ENCODE measurements at places on chromosomes 1 and 21. TPM values are rescaled to one million over a fixed set of nuclear protein-coding genes. Genes with fewer than 3 reads are reported as not detected.

GPR3 gene
- total RNA-seq, result 0.51 TPM

DNA sequence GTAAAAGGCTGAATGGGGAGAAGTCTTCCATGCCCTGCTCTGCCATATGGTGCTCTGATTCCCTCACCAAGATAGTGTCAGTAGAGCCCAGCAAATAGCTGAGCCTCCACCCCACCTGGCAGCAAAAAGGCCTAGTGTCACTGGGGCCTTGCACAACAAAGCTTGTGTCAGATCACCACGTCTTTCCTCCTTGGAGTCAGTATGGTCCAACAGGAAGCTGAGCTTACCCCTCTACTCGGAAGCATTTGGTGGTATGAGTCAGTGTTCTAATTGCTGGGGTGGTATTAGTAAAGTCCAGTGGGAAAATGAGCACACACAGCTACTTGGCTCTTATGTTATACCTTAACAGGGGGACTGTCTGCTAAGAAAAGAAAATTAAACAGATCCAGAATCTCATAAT lies 18.7 kb upstream of the RRP15 start:
- no peak for DNase-seq

GRCh38 chr1:57232500-57232899 lies 191.4 kb downstream of the DAB1 start:
- DNase-seq, result no peak

GRCh38 chr1:76105372-76105771 lies 30.8 kb downstream of the ST6GALNAC3 start:
- DNase-seq, result no peak

GRCh38 chr1:50080904-50081586 lies 27.7 kb upstream of the ELAVL4 start:
- DNase-seq, result no peak

DNA sequence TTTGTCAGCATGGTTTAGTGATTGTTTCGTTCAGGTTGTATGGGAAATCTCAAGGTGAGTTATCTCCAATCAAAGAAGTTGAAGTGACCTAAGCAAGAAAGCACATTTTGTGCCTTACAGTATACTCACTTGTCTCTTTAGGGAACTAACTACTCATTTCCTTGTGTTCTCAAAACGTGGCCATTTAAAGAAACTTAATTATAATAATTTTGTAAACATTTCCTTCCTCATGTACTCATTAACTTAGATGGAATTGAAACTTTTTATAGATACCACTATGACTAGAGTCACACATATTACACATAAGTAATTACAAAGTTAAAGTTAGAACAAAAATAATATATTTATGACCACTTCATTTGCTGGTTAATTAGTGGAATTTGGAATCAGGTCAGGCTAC lies 552.6 kb downstream of the MRPL39 start:
- DNase-seq, result no peak

- DNase-seq, result no peak
These were observed 78.0 kb downstream of the LBR start for GRCh38 chr1:225349826-225350225.
